ENCODE measurements at places on chromosomes 5 and 9. TPM values are rescaled to one million over a fixed set of nuclear protein-coding genes. Genes with fewer than 3 reads are reported as not detected.
A peak's percentile ranks its signal among the peaks of the same experiment; 100 is the strongest.

GRCh38 chr9:71795097-71795813 is 26.9 kb upstream of the CEMIP2 start:
- no peak for DNase-seq

DNA sequence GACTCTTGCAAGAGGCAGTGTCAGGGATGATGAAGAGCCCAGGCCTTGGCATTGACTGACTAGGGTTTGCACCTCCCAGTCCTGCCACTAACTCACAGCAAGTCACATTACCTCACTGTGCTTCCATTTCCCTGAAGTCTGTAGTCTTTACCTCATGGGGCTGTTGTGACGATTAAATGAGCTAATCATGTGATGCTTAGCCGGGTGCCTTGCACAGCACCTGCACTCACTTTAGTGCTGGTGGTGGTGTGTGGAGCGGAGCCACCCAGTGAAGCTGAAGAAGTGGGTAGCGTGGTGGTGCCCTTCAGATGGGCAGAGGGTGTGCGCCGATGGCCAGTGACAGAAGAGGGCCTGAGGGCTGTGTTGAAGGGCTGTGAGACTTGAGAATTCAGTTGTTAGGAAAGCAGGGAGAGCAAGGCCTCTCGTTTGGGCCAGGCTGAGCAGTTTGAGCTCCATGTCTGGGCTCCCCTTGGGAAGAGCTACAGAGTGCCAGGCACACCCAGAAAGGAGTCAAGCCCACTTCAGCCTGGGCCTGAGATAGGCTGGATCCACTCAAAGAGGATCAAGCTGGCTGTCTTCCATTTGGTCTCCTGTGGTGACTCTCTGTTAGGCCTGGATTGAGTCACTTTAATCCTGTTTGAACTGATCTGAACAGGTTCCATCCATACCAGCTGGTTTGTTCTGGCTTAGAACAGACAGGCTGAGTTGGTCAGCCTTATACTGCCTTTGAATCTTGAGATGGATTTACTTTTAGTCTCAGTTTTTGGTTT is 42.5 kb downstream of the RALGPS1 start:
- DNase-seq, result no peak

GRCh38 chr9:81455462-81456219 is 233.7 kb downstream of the TLE1 start:
- no peak for DNase-seq

DNA sequence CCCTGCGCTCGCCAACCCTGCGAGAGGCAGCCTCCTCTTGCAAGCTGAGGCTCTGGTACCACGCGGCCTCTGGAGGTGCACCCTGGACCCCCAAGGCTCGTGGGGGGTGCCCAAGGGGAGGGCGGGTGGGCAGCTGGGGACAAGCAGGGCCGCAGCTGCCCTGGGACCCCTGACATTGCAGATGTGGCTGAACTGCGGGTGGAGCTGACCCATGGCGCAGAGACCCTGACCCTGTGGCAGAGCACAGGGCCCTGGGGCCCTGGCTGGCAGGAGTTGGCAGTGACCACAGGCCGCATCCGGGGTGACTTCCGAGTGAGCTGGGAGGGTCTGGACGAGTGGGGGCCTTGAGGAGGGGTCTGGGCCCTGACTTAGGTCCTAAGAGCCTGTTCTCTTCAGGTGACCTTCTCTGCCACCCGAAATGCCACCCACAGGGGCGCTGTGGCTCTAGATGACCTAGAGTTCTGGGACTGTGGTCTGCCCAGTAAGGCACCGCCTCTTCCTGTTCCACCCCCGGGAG is 1.5 kb downstream of the MAMDC4 start:
- DNase-seq, result no peak

DNA sequence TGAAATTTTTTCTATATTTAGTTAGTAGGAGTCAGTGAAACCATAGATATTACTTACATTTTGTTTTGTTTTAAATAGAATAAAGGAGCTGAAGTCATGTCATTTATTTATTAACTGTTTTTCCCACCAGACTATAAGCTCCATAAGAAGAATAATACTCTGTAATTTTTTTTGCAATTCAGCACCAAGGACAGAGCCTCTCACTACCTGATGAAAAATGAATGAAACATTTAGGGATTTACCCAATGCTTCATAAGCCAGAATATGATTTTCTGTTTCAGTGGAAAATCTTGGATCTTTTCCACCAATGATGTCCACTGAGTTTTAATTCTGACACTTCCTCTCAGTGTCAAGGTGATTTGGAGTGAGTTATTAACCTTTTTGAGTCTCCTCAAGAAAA is 624.9 kb upstream of the GRAMD2B start:
- DNase-seq, result no peak

DNA sequence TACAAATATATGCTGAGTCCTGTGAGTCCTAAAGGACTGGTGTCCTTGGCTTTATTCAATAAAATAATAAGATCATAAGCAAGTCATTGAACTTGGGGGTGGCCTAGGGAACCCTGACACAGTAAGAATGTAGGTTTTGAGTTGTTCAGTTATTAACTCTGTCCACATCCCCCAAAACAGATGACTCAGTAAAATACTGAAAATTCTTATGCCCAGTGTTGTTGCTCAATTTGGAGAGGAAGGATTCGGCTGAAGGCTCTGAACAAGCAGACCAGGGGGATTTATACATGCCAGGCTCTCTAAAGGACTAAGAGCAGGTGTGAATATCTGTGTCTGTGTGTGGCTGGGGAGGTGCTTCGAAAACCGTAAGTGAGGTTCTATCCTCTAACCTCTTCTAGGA is 173.7 kb downstream of the RMI1 start:
- no peak for DNase-seq

GRCh38 chr5:43635374-43635773 is 32.4 kb downstream of the NNT start:
- DNase-seq, result no peak

DNA sequence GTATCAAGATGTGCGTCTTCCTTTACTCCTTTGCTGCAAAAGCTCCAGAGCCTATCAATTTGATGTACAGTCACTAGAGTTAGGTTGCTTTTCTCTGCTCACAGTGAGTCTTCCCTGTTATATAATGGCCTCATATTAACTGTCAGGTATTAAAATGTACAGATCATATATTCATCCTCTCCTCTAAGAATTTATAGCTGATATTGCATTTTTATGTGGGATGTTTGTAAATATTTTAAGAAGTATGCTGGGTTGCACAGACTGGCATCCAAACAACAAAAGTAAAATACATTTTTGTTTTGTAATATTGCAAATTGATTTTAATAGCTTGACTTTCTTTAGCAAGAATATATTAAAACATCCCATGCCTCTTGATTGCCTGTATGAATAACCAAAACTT is 139.5 kb downstream of the STARD4 start:
- no peak for DNase-seq

DNA sequence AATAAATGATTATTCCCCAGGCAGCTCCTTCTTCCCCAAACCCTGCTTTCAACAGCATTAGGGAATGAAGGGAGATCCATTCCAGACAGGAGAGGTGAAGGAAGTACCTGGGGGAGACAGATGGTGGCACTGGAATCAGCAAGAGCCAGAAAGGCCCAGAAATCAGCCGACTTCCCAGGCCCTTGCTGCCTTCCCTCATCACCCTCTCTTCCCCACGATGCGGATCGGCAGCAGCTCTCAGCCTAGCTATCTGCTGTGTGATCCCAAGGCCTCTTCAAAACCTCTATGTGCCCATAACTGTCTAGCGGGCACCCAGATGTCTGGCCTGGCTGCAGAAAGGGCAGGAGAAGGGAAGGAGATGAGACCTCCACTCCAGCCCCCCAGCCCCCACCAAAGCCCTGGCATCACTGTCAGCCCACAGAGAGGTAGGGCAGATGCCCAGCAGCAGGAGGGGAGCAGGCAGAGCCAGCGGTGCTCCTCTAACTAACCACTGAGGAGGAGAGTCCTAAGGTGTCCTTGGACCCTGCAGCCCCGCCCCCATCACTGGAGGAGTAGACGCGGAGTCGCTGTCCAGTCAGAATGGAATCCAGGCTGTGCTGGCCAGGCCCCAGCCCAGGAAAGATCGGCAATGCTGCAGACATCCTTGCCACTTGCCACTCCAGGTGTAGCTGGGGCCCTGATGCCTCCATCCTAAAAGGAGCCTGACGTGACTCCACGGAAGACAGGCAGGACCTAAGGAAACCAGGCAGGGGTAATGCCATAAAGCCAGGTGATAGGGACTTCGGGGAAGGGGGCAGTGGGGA is 12.7 kb downstream of the CNTFR start:
- no peak for DNase-seq

GRCh38 chr9:92265154-92265553 is 28.3 kb downstream of the IARS1 start:
- no peak for DNase-seq

DNA sequence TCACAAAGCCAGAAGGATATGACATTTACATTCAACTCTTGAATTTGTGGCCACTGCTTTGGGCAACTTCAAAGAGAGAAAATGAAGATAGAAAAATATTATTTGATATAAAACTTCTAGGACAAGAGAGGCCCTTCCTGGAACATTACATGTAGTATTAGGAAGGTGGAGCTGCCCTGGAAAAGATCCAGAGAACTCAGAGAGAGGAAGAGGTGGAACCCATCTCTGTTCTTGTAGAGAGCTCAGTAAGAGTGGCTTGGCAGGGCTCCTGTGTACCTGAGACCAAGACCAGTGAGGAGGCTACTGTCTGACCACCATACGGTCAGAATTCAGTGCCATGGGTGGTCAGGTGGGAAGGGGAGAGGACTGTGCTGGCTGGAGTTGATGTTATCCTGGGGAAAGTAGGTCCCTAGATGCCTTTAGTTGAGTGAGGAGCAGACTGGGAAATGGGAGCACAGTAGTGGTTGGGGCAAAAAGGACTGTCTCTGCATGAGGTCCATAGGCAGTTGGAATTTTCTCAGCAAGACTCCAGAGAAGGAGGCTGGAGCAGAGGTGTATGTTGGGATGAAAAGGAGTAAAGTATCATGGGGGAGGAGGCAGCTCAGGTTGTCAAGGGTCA is 7.6 kb downstream of the TGFBI start:
- DNase-seq, result peak; percentile 28

- DNase-seq, result no peak
Measured at GRCh38 chr5:95445995-95446394, 54.8 kb downstream of the FAM81B start.

- no peak for DNase-seq
Measured at GRCh38 chr9:120829650-120830049, 13.1 kb downstream of the PSMD5 start.

DNA sequence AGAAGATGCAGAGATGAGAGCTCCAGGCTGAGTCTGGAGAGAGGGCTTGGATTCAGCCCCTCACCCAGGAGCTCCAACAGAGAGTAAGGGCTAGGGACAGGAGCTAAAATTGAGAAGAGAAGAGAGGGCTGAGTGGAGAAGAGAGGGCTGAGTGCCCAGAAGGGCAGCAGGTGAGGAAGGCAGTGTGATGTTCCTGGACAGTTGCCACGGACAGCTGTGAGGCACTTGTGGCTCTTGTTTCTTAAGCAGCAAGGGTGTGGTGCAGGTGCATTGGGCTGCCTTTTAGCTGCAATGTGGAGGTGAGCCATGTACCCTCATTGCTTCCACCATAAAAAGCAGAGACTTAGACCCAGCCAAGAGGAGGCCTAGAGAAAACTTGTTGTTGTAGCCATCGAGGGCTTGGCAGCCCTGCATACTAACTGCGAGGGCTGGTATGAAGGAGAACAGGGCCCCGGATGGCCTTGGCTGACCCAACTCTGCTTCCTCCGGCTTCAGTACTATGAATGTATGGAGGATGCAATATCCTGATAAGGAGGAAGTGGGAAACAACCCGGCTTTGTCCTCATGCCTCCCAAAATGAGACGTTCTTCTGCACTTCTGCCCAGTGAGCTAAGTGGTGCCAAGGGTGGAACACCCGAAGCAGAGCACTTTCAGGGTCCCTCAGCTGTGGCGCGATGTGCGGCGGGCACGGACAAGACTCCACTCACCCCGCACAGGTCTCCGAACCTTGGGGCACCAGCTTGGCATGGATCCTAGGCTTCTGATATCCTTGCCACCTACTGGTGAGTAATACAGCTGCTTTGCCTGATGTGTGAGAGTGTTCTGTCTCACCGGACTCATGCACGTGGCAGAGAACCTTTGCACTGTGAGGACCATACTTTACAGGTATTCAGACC is 65.2 kb downstream of the LRRC70 start:
- no peak for DNase-seq

GRCh38 chr9:72636621-72637020 is 115.2 kb downstream of the TMC1 start:
- DNase-seq, result no peak

GRCh38 chr9:134895567-134895907 is 14.9 kb downstream of the FCN2 start:
- no peak for DNase-seq

GRCh38 chr5:158485604-158486081 is 614.1 kb downstream of the EBF1 start:
- DNase-seq, result no peak

DNA sequence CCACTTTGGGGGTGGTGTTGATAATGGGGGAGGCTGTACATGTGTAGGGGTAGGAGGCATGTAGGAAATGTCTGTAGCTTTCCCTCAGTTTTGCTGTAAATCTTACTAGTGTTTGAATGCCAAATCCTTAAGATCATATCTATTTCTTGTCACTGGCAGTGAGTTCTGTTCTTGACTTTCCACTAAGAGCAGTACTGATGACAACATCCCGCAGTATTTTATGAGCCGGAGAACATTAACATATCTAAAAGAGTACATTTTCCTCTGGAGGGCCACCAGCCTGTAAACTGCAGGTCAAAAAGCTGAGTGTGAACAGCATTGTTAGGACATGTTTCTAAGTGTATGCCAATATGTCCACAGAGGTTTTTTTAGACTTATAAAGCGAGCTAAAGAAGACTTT is 2.5 kb upstream of the HSPB3 start:
- DNase-seq, result no peak

GRCh38 chr5:140977003-140977402 is 10.7 kb downstream of the PCDHAC2 start:
- DNase-seq, result no peak

DNA sequence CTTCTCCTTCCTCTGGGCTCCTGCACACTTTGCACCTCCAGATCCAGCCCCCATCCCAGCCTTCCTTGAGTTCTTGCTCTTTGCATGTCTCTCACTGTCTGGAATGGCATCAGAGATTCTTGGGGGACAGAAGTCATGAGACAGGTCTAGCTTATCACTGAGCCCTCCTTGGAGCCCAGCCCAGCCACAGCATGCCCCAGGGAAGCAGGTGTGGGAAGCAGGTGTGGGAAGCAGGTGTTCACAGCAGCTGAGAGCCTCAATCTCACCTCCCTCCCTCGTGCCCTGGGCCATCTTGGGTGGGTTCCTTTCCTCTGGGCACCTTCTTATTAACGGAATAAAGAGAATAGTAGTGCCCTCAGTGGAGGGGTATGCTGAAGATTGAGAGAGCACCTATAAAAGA is 27.2 kb downstream of the SLC6A7 start:
- DNase-seq, result no peak

DNA sequence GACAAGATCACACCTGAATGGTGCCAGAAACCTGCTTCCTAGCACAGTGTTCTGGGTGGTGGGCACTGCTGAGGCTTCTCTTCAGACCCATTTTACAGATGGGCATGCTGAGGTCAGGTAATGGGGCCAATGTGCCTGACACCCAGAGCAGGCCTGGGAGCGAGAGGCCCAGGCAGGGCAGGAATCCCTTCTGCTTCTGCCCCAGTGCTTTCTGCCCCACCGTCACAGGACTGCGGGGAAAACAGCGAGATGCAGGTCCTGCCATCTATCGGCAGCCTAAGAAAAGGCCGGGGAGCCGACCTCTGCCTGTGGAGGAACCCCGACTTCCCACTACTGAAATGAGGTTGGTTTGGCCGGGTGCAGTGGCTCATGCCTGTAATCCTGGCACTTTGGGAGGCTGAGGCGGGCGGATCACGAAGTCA is 22.8 kb upstream of the RNU6ATAC start:
- DNase-seq, result no peak

JADE2 gene
- total RNA-seq, result 31.6 TPM

SLC23A1 gene
- not detected for total RNA-seq

TMEM252 gene
- total RNA-seq, result not detected

ZNF883 gene
- 2.5 TPM for total RNA-seq

UGT3A1 gene
- total RNA-seq, result not detected
